Activated naive CD8-positive, alpha-beta T cell treated with anti-CD3 and anti-CD28 coated beads, Interleukin-2, amount 10 ng/mL, durations not matched to agents 7 days and 5 days (primary cell): ENCODE measurements at places on chromosomes 1 and 21. TPM values are rescaled to one million over a fixed set of nuclear protein-coding genes. Genes with fewer than 3 reads are reported as not detected.

The NUF2 gene
- total RNA-seq = 50.2 TPM

DNA sequence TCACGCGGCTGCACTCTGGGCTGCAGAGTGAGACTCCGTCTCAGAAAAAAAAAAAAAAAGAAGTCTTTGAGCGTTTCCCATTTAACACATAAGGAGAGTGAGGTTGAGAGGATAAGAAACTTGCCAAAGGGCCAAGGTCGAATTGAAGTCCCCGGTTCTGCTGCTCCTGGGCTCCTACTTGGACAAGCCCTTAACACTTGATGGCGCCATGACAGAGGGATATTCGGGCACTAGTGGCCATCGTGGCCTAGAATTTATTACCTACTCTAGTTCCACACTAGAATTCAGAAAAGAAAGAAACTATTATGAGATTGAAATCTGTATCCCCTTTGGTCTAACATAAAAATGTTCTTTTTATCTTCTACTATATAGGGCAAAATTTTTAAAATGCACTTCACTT lies 65.7 kb upstream of the NEK2 start:
- DNase-seq = no peak

GRCh38 chr1:26046246-26047095 lies 553 bp upstream of the SLC30A2 start:
- no peak for DNase-seq

DNA sequence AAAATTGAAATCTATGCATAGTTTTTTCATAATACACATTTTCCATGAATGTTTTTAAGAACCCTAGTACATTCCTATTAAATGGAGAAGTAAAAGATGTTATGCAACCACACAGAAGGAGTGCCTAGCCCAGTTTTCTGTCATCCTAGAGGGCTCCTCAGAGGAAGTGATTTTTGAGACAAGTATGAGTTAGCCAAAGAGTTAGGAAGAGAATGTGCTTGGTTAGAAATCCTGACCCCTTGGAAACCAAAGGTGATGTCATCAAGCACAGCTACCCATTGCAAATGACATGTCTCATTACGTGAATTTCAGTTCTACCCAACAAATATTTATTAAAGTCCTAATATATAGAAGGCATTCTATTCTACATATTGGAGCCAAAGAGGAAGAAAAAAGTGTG lies 88.9 kb upstream of the TNFSF4 start:
- no peak for DNase-seq
